NCI-H1436 treated with DMSO at 0.1 percent for 48 hours (cell line): ENCODE measurements at places on chromosomes 12 and 14.

DNA sequence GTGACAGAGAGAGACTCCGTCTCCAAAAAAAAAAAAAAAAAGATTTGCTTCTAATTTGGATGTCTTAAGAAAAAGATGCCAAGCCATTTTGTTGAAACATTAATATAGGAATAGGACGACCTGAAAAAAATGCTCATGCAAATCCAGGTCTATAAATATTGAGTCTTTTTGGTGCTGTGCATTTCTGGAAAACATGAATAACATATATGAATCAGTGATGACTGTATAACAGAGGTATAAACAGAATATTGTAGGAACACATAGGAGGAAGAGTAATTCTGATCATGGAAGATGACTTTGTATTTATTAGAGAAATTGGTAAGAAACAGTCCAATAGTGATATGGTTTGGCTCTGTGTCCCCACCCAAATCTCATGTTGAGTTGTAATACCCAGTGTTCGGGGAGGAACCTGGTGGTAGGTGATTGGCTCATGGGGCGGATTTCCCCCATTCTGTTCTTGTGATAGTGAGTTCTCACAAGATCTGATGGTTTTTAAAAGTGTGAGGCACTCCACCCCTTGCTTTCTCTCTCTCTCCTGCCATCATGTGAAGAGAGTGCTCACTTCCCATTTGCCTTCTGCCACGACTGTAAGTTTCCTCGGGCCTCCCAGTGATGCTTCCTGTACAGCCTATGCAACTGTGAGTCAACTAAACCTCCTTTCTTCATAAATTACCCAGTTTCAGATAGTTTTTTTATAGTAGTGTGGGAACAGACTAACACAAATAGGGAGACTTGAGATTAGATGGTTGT is 3.0 kb upstream of the SRSF5 start:
- no peak for DNase-seq

GRCh38 chr12:128612150-128612850 is 211.5 kb downstream of the SLC15A4 start:
- no peak for DNase-seq

DNA sequence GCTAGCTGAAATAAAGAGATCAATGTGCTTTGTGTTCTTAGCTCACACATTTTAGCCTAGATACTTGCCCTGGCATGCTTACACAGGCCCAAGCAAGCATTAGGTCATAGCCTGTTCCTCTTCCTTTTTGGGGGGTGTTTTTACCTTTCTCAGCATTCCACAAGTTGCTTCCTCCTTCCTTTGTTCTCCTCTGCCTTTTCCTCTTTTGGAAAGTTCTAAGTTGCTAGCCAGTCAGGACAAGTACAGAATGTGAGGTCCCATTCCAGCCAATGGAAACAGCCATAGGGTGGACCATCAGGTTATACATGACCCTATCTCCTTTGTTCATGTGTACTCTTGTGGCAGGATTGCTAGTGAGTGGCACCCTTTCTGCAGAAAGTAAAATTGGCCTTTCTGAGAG is 154.9 kb downstream of the RASSF9 start:
- DNase-seq, result no peak

GRCh38 chr14:102893452-102893851 is 29.0 kb upstream of the AMN start:
- DNase-seq, result no peak

- no peak for DNase-seq
Observed at GRCh38 chr12:49964849-49965624, 3.4 kb downstream of the AQP5 start.

DNA sequence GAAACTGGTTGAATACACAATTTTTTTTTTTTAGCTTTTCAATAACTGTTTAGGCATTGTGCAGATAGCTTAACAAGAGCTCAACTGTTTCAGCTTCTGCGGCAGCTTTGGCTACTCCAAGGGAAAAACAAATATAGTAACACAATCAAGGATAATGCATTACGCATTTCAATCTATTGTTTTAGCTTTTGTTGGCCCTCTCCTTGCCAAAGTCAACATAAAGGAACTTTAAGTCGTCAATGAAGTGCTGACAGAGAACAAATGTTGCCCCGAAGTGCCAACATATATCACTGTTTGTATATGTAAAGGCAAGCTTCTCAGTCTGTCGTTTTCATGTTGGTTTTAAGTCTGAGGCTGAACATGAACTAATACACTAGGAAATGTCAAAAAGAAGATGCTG is 1087.4 kb upstream of the FLRT2 start:
- DNase-seq, result no peak

GRCh38 chr12:20376984-20377383 is 8.6 kb downstream of the PDE3A start:
- no peak for DNase-seq
